ENCODE measurements at places on chromosomes 6 and 20.

GRCh38 chr6:105601541-105602236, 198.8 kb upstream of the PREP start:
- peak; percentile 53 for DNase-seq

DNA sequence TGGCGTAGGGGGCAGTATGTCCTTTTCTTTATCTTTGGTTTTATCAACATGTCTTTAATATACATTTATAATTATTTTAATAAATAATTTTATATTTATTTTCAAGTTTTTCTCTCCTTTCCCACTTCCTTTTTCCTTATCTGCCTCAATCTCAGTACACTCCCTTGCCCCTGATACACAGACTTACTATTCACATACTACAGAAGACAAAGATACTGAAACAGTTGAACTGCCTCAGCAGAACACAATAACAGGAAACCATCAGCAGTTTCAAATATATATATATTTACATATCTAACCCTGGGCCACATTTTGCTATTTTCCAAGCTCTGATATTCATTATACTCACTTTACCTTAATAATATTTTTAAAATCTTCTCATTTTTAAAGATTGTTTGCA, 19.8 kb downstream of the IBTK start:
- no peak for DNase-seq

DNA sequence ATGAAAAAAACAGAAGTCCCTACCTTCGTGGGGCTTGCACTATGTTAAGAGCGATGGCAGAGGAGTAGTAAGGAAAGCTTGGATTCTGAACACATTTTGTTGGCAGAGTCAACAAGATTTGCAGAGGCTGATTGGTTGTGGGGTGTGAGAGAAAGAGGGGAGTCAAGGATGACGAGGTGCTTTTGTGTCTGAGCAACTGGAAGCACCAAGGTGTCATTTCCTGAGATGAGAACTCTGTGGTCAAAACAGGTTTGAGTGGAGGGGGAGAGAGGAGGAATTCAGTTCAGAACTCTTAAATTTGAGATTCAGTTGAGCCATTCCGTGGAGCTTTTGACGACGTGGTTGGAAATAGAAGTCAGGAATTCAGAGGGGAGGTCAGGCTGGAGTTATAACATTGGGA, 3.5 kb downstream of the OCSTAMP start:
- DNase-seq, result no peak

DNA sequence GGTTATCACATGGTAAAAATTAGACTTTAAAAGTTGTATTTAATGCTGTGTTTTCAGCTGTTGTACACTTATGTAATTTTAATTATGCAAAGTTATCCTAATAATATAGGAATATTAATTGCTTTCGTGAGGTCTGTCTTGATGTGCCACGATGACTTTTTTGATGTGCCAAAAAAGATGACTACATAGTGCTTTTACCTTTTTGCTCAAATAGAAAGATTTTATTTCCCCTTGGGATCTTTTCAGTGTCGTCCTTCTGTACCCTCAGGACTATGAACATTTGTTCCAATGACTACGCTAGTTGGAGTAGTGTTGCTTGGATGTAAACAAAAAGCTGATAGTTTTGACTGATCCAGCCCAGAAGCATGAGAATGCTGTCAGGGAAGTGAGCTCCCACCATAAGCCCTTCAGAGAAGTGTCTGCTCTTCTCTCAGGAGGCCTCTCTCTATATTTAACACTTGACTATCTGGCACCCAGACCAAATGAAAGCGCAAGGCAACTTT, 1.2 kb upstream of the CD164 start:
- DNase-seq, result no peak

GRCh38 chr6:43645613-43645964, 753 bp downstream of the RSPH9 start:
- DNase-seq, result no peak

GRCh38 chr6:155158030-155158843, 105.6 kb upstream of the CLDN20 start:
- no peak for DNase-seq

GRCh38 chr20:10454151-10454750, 19.1 kb downstream of the SLX4IP start:
- DNase-seq, result no peak

DNA sequence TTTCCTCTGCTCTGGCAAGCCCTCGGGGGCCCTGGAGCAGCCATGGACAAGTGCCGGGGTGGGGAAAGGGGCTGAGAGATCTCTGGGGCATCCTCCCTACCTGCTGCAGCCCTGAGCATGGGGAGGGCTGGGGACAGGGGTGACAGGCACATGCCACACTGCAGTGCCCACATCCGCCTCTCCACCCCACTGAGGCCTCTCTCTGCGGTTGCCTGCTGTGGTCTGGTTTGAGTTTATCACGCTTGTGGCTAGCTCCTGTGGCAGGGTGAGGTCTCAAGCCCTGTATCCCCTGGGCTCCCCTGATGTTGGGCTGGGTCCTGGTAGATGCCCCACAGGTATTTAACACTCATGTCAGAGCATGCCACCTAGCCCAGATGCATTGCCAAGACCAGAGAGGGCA, 52.9 kb upstream of the MLN start:
- DNase-seq, result peak; percentile 78

DNA sequence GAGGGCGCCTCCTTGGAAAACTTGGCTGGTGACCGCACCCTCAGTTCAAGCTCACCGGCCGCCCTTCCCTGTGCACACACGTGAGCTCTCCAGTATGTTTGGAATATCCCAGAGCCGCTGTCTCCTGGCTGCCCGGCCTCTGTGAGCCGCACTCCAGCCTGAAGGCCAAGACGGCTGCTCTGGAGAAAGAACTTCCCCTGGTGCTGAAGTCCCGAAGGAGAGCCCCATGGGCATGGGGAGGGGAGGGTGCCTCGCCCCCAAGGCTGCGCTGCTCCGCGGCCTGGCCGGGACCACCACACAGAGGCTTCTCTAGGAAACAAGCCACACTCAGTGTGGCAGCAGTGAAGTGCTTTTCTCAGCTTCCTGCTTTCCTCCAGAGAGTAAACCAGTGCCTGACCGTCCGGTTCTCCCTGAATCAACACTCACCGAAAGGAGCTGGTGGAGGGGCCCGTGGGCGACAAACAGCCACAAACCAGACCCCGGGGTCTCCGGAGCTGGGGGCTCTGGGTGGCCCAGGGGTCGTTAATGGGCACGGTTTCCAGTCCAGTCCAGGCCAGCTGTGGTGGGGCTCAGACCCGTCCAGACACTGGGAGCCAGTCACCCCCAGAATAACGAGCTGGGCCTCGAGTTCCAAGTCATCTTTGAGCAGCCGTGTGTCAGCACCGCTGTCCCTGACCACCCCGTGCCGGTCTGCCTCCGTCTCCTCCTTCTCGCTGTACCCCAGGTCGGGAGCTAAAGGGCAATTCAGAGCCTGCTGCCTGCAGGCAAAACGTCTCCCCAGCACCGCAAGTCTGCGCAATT, 87.4 kb upstream of the BHLHE23 start:
- DNase-seq, result peak; percentile 18

GRCh38 chr20:460707-461106, 1.6 kb downstream of the TBC1D20 start:
- DNase-seq, result no peak

- DNase-seq, result no peak
Measured at GRCh38 chr6:24448828-24449525, 40.4 kb downstream of the GPLD1 start.

DNA sequence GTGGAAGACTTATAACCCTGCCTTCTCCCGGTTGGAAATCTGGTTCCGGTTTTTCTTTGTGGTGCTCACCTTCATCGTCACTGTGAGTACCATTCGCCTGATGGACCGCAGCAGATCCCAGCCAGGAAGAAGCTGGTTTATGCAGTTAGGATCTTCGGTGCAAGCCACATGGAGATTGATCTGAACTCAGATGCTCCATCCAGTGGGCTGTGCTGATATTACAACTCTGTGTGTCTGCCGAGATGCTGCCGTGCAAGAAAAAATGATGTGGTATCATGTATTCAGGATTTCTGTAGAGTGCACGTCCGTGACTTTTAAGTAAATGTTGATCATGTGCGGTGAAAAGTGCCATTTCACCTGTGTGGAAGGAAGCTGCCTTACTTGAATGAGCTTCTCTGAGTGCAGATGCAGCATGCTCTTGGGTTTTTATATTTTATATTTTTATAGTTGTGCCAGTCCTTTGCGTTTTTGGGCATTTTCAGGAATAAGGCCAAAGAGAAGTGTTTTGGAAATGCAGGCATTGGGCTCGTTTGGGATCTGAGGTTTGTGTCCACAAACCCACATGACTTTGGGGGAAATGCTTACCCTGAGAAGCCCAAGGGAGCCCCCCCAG, 39.2 kb downstream of the DYNLT1 start:
- DNase-seq, result peak; percentile 53

Data from activated T-cell treated with anti-CD3 and anti-CD28 coated beads, Interleukin-2, amount 50 U/mL, for 24 hours (primary cell).